T1000 (cell line): ENCODE measurements at places on chromosomes 1 and 21.

GRCh38 chr21:36563341-36563926 lies 83.5 kb upstream of the CLDN14 start:
- no peak for DNase-seq

DNA sequence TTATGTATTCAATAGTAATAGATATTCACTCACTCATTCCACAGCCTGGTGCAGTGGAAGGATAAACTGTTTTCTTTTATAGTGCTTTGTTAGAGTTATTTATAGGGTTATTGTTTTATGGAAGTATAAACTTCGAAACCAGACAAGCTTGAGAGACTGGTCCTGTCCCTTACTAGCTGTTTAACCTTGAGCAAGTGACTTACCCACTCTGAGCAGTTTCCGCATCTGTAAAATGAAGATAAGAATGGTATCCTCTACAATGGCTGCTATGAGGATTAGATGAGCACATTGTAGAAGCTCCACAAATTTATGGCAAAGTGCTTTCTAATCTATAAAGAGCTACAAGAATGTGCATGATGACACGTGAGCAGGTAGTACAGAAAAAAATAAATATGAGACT lies 30.8 kb upstream of the EPS15 start:
- no peak for DNase-seq

DNA sequence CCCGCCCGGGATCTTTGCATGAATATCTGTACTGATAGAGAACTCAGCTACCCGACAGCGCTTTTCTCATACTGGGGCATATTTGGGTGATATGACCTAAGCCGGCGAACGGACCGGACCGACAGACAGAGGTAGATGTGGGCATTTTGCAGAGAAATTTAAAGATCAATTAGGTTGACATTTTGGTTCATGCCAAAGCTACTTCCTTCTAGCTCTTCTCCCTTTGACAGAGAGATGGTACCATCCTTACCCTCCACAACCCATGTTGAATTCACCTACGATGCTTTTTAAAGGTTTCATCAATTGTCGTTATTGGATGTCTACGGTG lies 459 bp downstream of the ARV1 start:
- no peak for DNase-seq

DNA sequence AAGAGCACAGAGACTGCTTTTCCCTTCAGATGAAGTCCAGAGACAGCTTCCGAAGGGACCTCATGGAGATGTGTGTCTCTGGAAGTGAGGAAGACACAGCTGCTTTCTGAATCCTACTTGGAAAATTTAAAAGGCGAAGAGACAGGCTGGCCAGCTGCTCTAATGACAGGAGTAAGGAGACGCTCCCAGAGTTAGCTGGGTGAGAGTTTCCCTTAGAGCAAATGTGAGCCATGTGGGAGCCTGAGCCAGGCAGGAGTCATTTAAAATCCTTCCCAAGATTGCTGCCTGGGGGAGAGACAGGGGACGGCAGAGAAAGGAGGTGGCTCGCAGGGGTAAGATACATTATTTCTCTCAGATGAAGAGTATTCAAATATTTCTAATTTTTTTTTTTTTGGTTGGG lies 53.1 kb downstream of the ZNF326 start:
- no peak for DNase-seq

DNA sequence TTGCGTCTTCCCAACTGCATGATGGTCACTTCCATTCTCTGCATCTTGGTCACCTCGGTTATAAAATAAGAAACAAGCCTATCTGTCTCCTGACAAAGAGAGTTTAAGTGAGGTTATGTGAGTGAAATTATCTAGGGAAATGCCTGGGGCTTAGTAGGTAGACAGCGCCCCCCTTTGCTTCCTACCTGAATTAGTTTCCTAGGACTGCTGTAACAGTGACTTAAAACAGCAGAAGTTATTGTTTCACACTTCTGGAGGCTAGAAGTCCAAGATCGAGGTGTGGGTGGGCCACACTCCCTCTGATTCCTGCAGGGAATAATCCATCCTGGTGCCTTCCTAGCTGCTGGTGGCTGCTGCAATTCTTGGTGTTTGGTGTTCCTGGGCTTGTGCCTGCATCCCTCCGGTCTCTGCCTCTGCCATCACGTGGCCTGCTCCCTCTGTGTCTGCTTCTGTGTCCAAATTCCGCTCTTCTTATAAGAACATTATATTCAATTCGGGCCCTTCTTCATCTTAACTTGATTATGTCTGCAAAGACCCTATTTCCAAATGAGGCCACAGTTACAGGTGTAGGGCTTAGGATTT lies 92.6 kb downstream of the IGSF21 start:
- no peak for DNase-seq

GRCh38 chr1:223628233-223629125 lies 37.0 kb downstream of the CAPN8 start:
- no peak for DNase-seq

GRCh38 chr21:36436829-36437744 lies 42.8 kb downstream of the CLDN14 start:
- no peak for DNase-seq
